Smooth muscle cell of the pulmonary artery (primary cell): ENCODE measurements at places on chromosomes 5 and 9. TPM values are rescaled to one million over a fixed set of nuclear protein-coding genes. Genes with fewer than 3 reads are reported as not detected.

PCDHGA7 gene
- 6.9 and 10.3 TPM in 2 replicates for total RNA-seq

MEIKIN gene
- not detected in 2 replicates for total RNA-seq

CDK7 gene
- total RNA-seq, result 39.5 and 55.9 TPM in 2 replicates

PFN3 gene
- not detected in 2 replicates for total RNA-seq

EIF4EBP3 gene
- 1.4 and 2.6 TPM in 2 replicates for total RNA-seq

CORO2A gene
- 0.26 and 0.73 TPM in 2 replicates for total RNA-seq
